T-helper 1 cell (primary cell): ENCODE measurements at places on chromosomes 3 and 15.

DNA sequence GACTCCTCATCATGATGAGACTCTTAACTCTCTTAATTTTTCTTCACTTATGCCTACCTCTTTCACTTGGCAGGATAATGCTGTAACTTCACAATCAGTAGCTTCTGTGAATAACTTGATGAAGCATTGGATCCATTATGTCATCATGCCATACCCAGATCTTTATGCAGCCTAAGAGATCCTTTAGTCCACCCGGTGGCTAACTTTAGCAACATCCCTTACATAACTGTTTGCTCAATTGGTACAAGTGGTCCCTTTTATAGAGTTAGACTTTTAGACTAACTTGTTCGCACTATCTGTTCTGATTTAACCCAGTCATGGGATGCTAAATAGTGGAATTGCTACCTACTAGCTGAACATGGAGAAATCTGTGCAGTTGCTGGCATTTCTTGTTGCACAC lies 184.5 kb downstream of the USP13 start:
- DNase-seq: no peak

- no peak for DNase-seq
Measured at GRCh38 chr3:70583682-70584081, 271.2 kb upstream of the MDFIC2 start.

DNA sequence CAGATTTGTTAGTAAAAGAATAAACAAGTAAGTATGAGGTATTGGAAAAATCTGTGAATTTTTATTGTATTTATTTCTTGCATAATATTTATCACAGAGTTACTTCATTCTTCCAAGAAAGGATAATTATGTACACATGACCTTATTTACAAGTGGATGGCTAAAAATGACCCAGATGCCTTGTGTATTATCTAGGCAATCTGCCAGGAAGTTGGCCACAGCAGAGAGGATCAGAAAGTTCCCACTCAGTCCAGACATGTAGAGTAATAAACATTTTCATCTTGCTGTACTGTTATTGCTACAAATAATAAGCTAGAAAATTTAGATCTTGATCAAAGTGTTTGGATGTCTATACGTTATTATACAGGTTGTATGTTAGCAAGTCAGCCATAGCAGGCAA lies 317.1 kb downstream of the EPHA6 start:
- DNase-seq: no peak

GRCh38 chr3:65020281-65021160 lies 332.7 kb upstream of the ADAMTS9 start:
- DNase-seq: no peak

DNA sequence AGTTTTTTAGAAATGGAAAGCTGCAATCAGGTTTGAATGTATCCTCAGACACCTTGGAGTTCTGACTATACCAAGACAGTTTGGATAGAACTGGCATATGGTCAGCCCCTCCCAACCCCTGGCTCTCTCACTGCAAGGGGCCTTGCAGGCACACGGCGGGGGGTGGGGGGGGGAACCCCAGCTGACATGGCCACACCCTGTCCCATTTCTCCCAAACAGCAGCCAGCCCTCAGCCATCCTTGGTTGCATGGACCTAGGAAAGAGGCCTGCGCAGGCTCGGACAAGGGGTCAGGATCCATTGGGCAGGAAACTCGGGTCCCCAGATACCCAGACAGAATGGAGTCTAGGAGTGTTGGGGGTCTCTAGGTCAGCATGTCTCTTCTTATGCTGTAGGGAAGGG lies 14.5 kb downstream of the CAND2 start:
- DNase-seq: no peak

GRCh38 chr3:116517308-116517707 lies 72.0 kb upstream of the LSAMP start:
- DNase-seq: no peak

DNA sequence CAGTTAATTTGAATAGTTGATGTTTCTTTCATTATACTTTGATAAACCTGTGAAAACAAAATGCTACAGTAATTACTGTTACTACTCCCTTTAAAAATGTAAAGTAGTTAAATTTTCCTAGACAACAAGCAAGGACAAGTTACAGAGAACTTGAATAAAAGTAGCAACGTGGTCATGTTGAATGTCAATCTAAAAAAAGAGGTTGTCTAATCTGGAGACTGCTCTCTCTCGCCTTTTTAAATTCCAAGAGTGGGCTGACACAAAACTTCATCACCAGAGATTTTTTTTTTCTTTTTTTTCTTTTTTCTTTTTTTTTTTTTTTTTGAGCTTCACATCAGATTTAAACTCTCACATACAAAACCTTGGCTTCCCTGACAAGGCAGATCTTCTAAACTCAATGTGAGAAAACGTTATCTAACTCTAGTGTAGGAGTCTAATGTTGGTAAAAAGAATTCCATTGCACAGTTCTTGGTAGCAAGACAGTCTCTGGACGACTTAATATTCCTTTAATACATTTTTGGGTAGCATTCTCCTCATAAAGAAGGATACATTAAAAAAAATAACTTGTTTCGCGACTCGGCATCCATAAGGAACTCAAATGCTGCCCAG lies 4.1 kb downstream of the FOXP1 start:
- DNase-seq: no peak

GRCh38 chr15:75347222-75348033 lies 589 bp downstream of the NEIL1 start:
- peak; percentile 38 for DNase-seq

- DNase-seq: peak; percentile 18
Measured at GRCh38 chr15:51750792-51751696, at the start of gene TMOD2. TSS of gene TMOD2 (plus strand) at chr15:51751597. CDS start at chr15:51766442, 14,845 bp downstream.

GRCh38 chr3:186979852-186980251 lies 49.5 kb downstream of the ST6GAL1 start:
- DNase-seq: no peak

DNA sequence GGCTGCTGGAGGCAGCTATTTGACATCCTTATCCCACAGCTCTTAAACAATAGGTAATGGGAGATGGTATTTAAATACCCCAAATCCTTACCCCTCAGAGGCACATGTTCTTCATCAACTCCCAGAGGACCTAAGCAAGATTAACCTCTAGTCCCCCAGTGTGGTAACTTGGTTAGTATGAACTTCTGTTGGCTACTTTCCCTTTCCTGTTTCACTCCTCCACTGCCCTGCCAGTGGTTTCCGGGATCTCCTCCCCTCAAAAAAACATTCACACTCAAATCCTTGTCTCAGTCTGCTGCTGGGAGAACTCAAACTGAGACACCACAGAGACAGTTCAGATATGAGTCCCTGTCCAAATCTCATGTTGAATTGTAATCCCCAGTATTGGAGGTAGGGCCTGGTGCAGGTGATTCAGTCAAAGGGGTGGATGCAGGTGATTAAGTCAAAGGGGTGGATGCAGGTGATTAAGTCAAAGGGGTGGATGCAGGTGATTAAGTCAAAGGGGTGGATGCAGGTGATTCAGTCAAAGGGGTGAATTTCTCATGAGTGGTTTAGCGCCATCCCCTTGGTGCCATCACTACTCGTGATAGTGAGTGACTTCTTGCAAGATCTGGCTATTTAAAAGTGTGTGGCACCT lies 335.0 kb upstream of the CTNNB1 start:
- no peak for DNase-seq

DNA sequence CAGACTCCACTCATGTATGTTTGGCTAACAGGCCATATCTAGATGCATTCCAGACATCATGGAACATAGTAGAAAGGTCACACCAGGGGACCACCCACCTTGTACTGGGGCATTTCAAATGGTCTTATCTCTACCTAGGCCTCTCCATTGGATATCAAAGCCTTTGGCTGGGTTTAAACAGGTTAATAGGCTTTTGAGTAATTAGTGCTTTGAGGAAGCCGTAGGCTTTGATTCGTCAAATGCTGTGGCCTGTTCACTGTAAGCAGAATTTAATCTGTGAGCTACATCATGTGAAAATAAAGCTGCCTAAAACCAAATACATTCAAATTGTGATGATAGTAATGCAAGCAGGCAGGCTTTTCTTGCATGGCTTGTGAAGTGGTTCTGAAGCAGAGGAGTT lies 129.5 kb downstream of the ST8SIA2 start:
- no peak for DNase-seq

GRCh38 chr3:45553469-45553974 lies 41.0 kb upstream of the LIMD1 start:
- DNase-seq: no peak

GRCh38 chr15:60551147-60551780 lies 72.3 kb upstream of the ICE2 start:
- no peak for DNase-seq

DNA sequence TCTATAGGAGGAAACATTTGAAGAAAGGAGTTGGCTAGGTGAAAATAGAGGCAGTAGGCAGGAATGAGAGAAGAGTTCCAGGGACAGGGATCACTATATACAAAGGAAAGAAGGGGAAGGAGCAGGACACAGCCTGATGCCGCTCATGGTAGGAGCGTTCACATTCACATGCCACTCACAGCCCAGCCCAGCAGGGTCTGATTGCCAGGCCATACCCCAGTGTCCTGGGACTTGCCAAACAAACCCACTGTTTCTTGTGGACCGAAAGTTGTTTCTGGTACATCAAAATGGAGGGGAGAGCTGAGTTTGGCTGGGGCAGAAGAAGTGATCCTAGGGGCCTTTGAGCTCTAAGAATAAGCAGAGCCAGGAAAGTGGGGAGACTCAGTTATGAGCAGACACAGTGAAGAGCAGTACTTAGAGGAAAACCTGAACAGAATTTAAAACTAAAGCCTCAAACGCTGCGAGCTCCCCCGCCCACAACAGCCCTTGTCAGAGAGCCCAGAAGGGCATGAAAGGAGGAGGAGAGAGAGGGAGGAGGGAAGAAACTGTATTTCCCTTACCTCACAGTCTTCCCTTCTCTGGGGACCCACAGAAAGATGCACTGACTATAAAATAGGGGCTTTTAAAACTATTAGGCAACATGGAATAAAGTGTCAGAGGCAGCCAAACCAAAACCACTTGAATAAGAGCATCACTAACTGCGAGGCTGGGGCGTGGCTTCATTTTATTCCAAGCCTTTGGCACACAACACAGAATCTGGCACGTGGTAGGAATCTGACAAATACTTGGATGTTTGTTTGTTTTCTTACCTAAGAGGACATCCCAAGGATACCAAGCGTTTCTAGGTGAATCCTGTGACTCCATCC lies 129.0 kb downstream of the RPL22L1 start:
- DNase-seq: no peak

DNA sequence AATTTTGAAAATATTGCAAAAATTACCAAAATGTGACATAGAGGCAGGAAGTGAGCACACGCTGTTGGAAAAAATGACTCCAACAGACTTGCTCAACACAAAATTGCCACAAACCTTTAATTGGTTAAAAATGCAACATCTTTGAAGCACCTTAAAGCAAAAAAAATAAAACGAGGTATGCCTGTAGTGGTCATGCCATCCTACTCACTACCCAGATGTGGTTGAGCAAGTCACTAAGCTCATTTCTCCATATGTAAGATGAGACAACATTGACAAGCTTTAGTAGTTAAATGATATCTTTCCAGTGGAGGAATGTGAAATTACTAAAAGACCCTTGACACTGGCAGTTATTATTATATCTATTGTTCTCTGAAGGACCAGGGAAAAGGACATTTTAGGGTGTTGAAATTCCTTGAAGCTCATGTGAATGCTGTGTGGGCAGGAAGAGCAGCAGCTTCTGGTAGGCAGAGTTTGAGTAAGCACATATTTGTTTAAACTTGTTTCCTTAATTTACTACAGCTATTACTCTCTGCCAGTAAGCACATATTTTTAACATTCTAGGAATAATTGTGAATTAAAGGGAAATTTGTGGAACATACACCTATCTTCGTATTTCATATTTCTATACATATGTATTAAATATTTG lies 131.6 kb upstream of the P2RY1 start:
- no peak for DNase-seq

GRCh38 chr15:72206677-72207000 lies 9.1 kb upstream of the GRAMD2A start:
- no peak for DNase-seq

DNA sequence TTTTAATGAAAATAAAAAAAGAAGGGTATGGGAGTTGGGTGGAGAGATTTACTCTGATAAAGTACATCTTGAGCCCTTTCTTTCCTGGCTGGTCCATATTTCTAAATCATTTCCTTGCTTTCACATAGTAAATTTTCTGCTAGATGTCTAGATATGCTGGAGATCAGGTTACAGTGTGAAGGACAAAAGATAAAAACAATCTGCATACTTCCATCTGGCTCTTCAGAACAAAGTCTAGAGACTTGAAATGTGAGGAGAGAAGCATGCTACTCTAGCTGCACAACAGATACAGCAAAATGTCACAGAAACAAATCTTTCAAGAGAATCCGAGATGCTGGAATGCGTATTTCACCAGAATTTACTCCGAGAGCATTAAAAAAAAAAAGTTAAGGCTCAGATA lies 42.2 kb downstream of the FOXP1 start:
- DNase-seq: no peak

- no peak for DNase-seq
Measured at GRCh38 chr3:107604057-107604822, 81.5 kb downstream of the BBX start.

DNA sequence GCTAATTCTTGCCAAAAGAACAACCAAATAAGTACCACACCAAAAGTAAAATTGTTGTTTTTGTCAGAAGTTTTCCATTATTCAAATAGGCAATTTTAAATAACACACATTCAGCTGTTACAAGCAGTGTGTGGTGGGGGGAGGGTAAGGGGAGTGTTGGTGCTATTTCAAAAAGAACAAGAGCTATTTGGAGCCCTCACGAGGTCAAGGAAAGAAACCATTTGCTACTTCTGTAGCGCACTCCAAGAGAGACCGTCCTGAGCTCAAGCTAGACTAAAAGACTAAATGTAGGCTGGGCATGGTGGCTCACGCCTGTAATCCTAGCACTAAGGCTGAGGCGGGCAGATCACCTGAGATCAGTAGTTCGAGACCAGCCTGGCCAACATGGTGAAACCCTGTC lies 21.2 kb upstream of the IGF2BP2 start:
- no peak for DNase-seq

GRCh38 chr15:25776071-25776746 lies 86.9 kb downstream of the ATP10A start:
- no peak for DNase-seq

DNA sequence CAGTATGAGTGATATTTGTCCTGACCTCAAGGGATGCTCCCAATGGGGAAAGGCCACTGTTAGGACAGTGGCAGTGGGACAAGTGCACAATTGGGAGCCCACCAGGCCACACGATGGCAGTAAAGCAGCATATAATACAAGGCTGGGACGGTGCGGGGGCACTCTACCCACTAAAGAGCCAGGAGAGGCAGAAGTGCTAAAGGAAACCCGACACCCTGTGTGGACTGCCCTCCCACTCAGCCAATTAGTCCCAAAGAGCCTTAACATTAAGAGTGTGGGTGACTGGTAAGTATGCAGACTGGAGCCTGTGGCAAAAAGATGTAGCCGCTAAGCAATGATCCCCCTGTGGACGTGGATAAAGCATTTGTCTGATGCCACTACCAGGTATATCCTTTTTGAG lies 8.2 kb upstream of the ZNF589 start:
- DNase-seq: no peak

- no peak for DNase-seq
Measured at GRCh38 chr3:134517791-134518190, 31.9 kb downstream of the CEP63 start.

- DNase-seq: no peak
Measured at GRCh38 chr15:38514601-38515000, 50.0 kb downstream of the RASGRP1 start.
